ENCODE measurements at places on chromosomes 16 and 17. TPM values are rescaled to one million over a fixed set of nuclear protein-coding genes. Genes with fewer than 3 reads are reported as not detected.

The CHST5 gene
- total RNA-seq, result not detected

The SLFN11 gene
- 70.8 TPM for total RNA-seq

The TMEM238L gene
- not detected for total RNA-seq

The POLG2 gene
- 33.3 TPM for total RNA-seq

The SLC9A5 gene
- total RNA-seq, result 5.1 TPM

The ITGB3 gene
- total RNA-seq, result not detected

The CPHXL2 gene
- total RNA-seq, result not detected

The RPGRIP1L gene
- 10.9 TPM for total RNA-seq
